ENCODE measurements at places on chromosomes 3 and 15.

GRCh38 chr3:115040673-115041286, 106.3 kb downstream of the ZBTB20 start:
- no peaks in the 10 kb centered on the region for H3K36me3 ChIP-seq
- peak; percentile 46 for DNase-seq
- H3K4me3 ChIP-seq = no peak overlapping the region
- H3K27ac ChIP-seq = no peak overlapping the region

- no peak for DNase-seq
- no peaks in the 10 kb centered on the region for H3K36me3 ChIP-seq
- H3K27me3 ChIP-seq = no peaks in the 10 kb centered on the region
- H3K4me3 ChIP-seq = no peak overlapping the region
- H3K27ac ChIP-seq = no peak overlapping the region
- H3K4me1 ChIP-seq = peaks cover 4% of the 10 kb centered on the region
Observed at GRCh38 chr3:113287111-113287802, 75.9 kb downstream of the BOC start.

DNA sequence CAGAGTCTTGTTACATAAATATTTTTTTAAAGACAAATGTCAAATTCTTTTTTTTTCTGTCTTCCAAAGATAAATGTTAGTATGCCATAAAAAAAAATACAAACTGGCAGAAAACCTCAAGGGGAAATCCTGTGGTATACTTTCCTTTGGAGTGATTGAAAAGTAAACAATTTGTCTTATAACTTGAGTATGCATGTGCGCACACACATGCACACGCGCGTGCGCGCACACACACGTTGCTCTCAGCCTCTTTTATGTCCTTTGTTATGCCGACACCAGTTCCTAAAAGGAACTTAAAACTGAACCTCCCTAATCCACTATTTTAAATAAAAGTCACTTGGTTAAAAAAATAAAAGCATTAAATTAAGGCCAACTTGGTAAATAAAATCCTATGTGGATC, 58.1 kb downstream of the TGFBR2 start:
- no peaks in the 10 kb centered on the region for H3K27me3 ChIP-seq
- H3K27ac ChIP-seq = peak overlapping the region; percentile 93
- peaks cover 73% of the 10 kb centered on the region for H3K36me3 ChIP-seq
- no peak for DNase-seq
- peak overlapping the region; percentile 67 for H3K4me3 ChIP-seq

- no peak for DNase-seq
- H3K4me3 ChIP-seq = peak overlapping the region; percentile 95
- H3K27me3 ChIP-seq = no peaks in the 10 kb centered on the region
- H3K27ac ChIP-seq = peak overlapping the region; percentile 98
Observed at GRCh38 chr3:88150806-88151205, 1.0 kb downstream of the C3orf38 start.

DNA sequence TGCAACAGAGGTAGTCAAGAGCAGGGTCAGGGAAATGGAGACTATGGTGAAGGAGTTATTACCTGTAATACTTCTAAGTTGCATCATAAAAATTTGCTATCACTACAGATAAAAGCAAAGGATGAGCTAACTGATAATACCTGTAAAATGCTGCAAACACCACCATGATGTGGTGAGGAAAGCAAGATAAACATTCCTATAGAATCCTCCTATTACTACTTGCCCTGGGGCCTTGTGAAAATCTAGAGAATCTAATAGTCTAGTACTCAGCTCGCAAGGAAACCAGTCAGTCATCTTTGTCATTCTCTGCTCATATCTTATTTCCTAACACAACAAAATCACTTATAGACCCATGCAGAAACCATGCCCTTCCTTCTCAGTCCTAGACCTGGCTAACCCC, 899.8 kb downstream of the FHIT start:
- no peak overlapping the region for H3K27ac ChIP-seq
- no peaks in the 10 kb centered on the region for H3K4me1 ChIP-seq
- H3K27me3 ChIP-seq = no peaks in the 10 kb centered on the region
- no peak for DNase-seq

DNA sequence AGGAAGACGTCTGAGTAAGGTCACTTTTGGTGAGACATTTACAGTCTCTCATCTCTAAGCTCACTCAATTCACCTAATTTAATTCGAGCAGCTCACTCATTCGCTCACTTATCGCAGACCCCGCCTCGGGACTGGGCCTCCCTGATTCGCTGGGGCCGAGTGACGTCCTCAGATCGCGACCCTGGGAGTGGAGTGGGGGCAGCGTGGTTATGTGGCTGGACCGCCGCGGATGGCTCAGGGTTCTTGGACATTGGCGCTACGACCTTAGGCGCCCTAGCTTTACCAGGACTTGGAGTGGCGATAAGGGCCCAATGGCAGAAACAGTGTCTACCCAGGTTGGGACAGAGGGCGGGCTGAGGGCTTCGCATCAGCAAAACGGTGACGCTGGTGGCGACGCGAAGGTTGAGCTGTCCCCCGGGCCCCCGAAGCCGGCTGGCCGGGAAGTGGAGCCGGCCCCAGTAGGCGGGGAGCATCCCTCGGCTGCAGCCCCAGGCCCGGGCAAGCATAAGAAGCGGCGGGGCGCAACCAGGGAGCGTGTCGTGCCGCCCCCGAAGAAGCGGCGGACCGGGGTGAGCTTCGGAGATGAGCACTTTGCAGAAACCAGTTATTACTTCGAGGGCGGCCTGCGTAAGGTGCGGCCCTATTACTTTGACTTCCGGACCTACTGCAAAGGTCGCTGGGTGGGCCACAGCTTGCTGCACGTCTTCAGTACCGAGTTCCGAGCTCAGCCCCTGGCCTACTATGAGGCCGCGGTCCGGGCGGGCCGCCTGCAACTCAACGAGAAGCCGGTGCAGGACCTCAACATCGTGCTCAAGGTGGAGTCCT, at the start of gene RPUSD2:
Gene RPUSD2, plus strand, starts transcription at position 171 of the 825 bp plus-strand sequence. Its CDS starts 39 bp downstream, at position 210.
- H3K27ac ChIP-seq = peak within 1 kb of the TSS; percentile 95
- H3K4me1 ChIP-seq = peaks cover 44% of the 10 kb centered on the region
- peak; percentile 95 for DNase-seq
- peaks cover 16% of the 10 kb centered on the region for H3K36me3 ChIP-seq
- peak within 1 kb of the TSS; percentile 98 for H3K4me3 ChIP-seq
- no peaks in the 10 kb centered on the region for H3K27me3 ChIP-seq

- no peaks in the 10 kb centered on the region for H3K27me3 ChIP-seq
- no peak for DNase-seq
- peaks cover 25% of the 10 kb centered on the region for H3K4me1 ChIP-seq
- no peak overlapping the region for H3K4me3 ChIP-seq
- no peak overlapping the region for H3K27ac ChIP-seq
Observed at GRCh38 chr3:131505421-131505820, 2.6 kb upstream of the MRPL3 start.

- H3K36me3 ChIP-seq = no peaks in the 10 kb centered on the region
- no peaks in the 10 kb centered on the region for H3K4me1 ChIP-seq
Observed at GRCh38 chr3:159884661-159885402, 103.8 kb upstream of the IL12A start.

DNA sequence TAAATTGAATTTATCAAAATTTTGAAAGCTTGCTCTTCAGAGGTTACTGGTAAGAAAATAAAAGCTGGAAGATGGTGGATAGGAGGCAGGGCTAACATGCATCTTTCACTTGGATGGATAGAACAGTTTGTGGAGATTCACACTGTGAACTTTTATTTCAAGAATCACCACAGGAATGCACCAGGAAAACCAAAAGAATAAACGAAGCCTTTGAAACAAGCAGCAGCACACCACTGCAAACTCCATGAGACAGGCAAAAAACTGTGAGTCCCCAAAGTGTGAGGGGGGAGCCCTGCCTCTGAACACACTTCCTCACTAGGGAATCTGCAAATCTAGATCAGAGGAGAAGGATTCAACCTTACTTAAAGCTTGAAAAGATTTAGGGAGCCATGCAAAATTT, 122.2 kb downstream of the RTP4 start:
- H3K27ac ChIP-seq = no peak overlapping the region
- no peak for DNase-seq
- no peaks in the 10 kb centered on the region for H3K4me1 ChIP-seq

DNA sequence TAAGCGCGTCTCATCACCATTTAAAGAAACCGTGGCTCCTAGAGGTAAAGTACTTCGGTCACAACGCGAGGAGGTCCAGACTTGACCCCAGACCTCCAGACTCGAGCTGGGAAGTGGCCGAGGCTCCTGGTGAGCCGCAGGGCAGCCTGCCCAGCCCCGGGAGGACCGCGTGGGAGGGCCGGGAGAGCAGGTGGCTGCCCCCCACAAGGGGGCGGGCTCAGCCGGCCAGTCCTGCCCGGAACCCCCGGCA, at the start of gene SLC27A2:
Gene SLC27A2, plus strand, starts transcription at position 228 of the 250 bp plus-strand sequence. CDS start 232 bp downstream, outside the sequence.
- peaks cover 46% of the 10 kb centered on the region for H3K27me3 ChIP-seq
- peak within 1 kb of the TSS; percentile 92 for H3K4me3 ChIP-seq
- peak within 1 kb of the TSS; percentile 75 for H3K27ac ChIP-seq
- H3K36me3 ChIP-seq = no peaks in the 10 kb centered on the region
- no peak for DNase-seq
- H3K4me1 ChIP-seq = peaks cover 27% of the 10 kb centered on the region

- no peak overlapping the region for H3K27ac ChIP-seq
- DNase-seq = no peak
- H3K4me3 ChIP-seq = no peak overlapping the region
- H3K4me1 ChIP-seq = no peaks in the 10 kb centered on the region
- no peaks in the 10 kb centered on the region for H3K36me3 ChIP-seq
Observed at GRCh38 chr3:173258697-173259096, 117.7 kb upstream of the SPATA16 start.

- no peak overlapping the region for H3K27ac ChIP-seq
- no peak overlapping the region for H3K4me3 ChIP-seq
- H3K27me3 ChIP-seq = no peaks in the 10 kb centered on the region
Observed at GRCh38 chr3:152048831-152049230, 175.4 kb downstream of the SUCNR1 start.

DNA sequence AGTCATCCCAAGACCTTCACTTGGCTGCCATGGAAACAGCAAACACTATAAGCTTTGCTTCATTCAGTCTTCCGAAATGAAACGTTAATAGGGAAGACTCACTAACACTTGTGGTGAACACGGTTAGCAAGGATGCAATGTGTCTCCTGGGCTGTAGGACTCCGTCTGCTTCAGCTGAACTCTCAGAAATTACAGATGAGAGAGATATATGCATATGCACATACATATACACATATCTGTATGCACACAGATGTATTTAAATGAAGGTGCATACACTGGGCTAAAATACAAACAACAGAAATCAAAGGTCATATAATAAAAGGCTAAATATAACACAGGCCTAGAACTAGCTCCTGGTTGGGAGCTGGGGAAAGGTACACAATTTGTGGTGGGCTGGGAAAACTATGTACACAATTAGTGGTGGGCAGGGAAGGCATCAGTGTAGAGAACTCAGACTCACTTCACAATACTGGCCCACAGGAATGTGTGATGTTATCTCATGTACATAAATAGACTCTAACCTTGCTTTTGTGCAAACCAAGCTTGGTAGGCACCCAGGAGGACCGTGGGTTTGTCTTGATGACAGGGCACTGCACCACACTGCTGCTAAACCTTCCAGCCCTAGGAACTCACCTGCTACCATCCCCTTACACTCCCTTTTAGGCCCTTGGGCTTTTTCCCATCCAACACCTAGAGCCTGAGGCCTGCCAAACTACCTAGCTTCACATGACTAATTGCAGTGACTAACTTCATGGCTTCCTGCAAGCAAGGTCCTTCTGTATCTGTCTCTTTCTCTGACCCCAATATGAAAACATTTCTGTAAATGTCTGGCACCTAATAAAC, 873.1 kb downstream of the NSUN3 start:
- no peaks in the 10 kb centered on the region for H3K36me3 ChIP-seq
- H3K27me3 ChIP-seq = no peaks in the 10 kb centered on the region
- no peaks in the 10 kb centered on the region for H3K4me1 ChIP-seq
- H3K27ac ChIP-seq = no peak overlapping the region
- no peak for DNase-seq

DNA sequence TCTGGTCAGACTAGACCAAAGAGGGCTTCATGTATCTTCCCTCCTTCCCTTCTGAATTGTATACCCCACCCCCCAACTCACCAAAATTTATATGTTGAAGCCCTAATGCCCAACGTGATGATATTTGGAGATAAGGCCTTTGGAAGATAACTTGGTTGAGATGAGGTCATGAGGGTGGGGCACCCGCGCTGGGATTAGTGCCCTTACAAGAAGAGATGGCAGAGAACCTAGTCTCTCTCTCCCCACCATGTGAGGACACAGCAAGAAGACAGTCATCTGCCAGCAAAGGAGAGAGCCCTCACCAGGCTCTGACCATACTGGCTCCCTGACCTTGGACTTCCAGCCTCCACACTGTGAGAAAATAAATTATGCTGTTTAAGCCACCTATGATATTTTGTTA, 13.5 kb downstream of the PLCD1 start:
- no peaks in the 10 kb centered on the region for H3K27me3 ChIP-seq
- no peak for DNase-seq
- no peaks in the 10 kb centered on the region for H3K4me1 ChIP-seq
- H3K4me3 ChIP-seq = no peak overlapping the region
- peaks cover 13% of the 10 kb centered on the region for H3K36me3 ChIP-seq

- no peak overlapping the region for H3K27ac ChIP-seq
- no peaks in the 10 kb centered on the region for H3K36me3 ChIP-seq
- no peak overlapping the region for H3K4me3 ChIP-seq
- peaks cover 12% of the 10 kb centered on the region for H3K27me3 ChIP-seq
- H3K4me1 ChIP-seq = no peaks in the 10 kb centered on the region
Observed at GRCh38 chr15:55796321-55796965, 53.5 kb upstream of the PRTG start.

- peaks cover 10% of the 10 kb centered on the region for H3K36me3 ChIP-seq
- no peak for DNase-seq
- no peaks in the 10 kb centered on the region for H3K27me3 ChIP-seq
- peaks cover 11% of the 10 kb centered on the region for H3K4me1 ChIP-seq
- no peak overlapping the region for H3K4me3 ChIP-seq
- H3K27ac ChIP-seq = no peak overlapping the region
Observed at GRCh38 chr3:33124638-33125037, 10.8 kb downstream of the CRTAP start.

DNA sequence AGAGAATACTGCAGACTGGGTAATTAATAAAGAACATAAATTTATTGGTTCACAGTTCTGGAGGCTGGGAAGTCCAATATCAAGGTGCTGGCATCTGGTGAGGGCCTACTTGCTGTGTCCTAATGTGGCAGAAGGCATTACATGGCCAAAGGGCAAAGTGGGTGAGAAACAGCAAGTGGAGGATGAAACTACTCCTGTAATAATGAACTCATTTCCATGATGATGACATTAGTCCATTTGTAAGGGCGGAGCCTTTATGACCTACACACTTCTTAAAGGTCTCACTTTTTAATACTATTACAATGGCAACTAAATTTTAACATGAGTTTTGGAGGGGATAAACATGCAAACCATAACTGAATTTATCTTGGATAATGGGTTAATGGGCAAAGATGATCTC, 139.6 kb upstream of the SGO1 start:
- no peaks in the 10 kb centered on the region for H3K27me3 ChIP-seq
- no peak for DNase-seq
- no peak overlapping the region for H3K27ac ChIP-seq
- no peaks in the 10 kb centered on the region for H3K36me3 ChIP-seq
- H3K4me1 ChIP-seq = no peaks in the 10 kb centered on the region
- H3K4me3 ChIP-seq = no peak overlapping the region

DNA sequence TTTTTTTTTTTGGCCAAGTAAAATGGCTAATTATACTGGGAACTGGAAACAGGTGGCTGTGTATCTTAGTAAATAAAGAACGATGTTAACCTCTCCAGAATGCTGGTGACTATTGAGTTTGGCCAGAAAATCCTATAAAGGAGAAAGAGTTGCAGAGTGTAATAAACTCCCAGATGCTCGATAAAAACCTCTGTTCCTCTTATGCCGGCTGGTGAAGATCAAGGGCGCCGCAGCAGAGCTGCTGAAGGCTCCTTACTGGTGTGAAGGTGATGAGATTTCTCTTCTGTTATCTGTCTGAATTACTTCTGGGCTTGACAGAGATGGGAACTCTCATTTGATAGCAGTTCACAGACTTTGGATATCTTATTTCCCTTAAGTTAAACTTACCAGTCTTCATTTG, 104.6 kb downstream of the PTPRG start:
- no peak for DNase-seq
- H3K27ac ChIP-seq = no peak overlapping the region
- no peaks in the 10 kb centered on the region for H3K36me3 ChIP-seq
- H3K27me3 ChIP-seq = no peaks in the 10 kb centered on the region
- no peak overlapping the region for H3K4me3 ChIP-seq
